CD4-positive, alpha-beta T cell treated with Interleukin-2 at 100 ng/mL for 4 hours (primary cell): ENCODE measurements at places on chromosomes 5 and 9.
A peak's percentile ranks its signal among the peaks of the same experiment; 100 is the strongest.

DNA sequence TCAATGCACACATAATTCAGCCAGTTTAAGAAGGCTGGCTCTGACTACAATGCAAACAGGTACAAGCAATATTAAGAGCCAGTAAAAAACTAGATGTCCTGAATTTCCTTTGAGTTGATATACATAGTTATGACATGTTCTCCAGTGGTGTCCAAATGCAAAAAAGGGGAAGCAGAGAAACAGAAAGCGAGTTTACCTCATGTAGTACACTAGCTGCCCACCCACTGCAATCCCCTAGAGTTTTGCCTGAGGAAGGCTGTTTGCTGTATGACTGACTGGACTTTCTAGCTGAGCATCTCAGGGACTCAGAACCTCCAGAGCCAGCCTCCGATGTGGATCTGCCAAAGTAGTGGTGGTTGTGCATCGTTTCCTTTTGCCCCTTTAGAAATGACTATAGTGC, 44.8 kb upstream of the SLC1A3 start:
- DNase-seq, result no peak

DNA sequence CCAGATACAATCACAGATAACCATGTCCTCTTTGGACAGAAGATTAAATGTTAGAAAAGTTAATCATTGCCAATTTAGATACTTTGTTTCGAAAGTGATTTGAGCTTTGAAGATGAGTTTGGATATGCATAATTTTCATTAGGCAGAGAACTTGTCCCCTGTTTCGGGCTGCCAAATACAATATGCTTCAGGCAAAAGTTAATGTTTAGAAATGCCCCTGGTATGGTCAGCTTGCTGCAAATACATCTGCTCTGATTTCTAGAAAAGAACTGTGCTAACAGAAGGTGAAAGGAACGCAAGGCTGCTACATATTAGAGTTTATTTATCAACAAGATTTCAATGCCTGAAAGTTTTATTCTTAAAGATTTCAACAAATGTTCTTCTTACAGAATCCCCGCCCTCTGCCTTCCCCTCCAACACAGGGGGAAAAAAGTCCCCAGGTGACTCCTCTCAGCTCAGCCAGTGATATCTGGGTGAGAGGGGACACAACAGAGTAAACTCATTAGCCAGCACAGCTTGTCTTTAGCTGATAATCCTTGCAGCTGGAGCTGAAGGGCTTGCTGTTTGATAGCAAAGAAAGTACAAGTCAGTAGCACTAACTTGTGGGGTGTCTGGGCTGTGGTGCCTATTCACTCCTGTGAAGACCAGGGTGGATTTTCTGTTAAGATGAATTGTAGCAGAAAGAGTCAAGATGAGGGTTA, 435.7 kb downstream of the DMAC1 start:
- DNase-seq, result no peak

DNA sequence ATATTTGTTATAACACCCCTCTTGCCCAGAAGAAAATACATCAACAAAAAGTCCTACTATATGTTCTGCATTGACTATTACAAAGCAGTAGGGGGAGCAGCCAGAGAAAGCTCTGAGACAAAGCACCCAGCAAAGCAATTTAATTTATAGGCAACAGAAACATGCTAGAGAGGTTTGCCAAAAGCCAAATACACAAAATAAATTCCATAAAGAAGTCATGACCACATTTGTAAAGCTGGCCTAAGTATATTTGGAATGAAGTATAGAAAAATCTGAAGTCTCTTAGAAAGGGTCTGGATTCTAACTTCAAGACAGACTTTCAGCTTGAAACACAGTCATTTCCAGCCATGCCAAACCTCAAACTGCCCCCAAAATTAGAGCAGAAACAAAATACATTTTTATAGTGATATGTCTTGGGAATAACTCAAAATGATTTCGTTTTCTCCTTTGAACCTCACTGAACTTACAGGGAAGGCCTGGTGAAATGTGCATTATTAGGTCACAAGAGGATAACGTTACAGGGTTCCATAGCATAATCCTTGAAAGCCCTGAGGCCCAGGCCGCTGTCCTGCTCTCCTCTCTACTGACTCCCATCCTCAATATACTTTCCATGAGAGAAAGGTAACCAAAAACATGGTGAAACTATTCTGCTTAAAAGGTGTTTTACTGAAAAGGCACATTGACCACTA, 451.8 kb downstream of the RAB3C start:
- DNase-seq, result peak; percentile 58

- no peak for DNase-seq
These were observed 4.9 kb downstream of the LCN2 start for GRCh38 chr9:128153947-128154695.

DNA sequence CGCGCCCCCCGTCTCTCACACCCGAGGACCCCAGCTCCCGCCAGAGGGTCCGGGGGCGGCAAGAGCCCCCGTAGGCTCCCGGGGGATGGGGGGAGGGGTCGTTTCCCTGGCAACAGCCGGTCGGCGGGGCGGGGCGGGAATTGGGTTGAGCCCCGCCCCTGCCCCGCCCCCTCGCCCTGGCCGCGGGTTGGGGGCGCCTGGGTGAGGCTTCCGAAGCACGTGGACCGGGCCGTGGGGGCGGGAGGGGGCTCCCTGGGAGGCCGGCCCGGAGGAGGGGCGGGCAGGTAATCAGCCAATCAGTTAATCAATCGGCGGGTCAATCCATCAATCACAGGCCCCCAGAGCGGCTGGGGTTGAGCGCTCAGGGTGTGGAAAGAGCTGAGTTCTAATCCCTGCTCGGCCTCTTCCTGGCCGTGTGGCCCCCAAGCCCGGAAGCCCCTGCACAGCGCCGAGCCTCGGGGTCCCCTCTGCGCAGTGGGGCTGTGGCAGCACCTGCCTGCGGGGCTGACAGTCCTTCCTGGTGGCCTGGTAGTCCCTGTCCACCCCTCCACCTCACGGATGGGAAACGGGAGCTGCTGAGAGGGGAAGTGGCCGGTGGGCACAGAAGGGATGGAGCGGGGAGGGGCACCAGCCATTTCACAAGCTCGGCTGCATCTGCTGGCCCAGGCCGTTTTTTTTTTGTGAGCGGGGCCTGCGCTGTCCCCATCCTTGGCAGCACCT, 174.2 kb upstream of the IER5L start:
- no peak for DNase-seq

DNA sequence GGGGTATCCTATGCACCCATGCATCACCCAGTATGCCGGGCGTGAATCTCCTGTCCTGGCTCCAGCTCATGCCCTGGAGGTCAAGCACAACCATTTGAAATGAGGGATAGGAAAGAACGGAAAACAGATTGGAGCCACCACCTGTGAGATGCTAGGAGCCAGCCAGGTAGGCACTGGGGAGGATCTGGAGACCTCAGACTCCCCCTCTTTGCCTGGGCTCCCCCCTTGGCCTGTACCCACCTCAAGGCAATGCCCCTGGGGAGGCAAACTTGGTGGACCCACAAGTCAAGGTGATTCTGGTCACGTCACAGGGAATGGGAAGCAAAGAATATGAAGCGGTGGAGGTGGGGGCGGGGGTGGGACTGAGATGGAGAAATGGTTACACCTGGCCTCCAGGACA, 92.6 kb downstream of the PAX5 start:
- no peak for DNase-seq

DNA sequence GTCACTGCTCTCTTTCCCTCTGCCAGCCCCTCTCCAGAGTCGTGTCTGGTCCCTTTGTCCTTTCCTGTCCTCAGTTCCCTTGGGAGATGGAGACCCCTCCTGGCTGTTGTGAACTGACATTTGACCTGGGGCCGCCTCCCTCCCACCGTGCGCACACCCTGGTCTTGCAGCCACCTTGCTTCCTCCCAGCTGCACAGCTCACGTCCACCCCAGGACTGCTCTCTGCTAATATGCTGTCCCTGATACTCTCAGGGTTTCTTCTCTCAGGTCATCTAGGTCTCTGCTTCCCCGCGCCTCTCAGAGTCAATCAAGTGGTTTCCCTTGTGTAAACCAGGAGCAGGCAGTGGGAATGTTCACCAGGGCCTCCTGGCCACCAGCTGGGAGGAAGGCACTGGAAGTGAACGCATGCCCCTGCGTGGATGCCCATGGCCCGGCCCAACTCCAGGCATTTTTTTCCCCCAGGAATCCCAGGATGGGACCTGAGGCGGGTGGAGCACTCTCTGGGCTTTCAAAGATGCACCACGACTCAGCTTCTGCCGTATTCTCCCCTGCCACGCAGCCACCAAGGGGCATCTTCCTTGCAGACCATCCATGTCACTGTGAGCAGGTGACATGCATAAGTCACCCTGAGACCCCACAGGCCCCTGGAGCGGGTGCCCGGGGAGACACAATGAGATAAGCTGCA, 142.4 kb downstream of the OLFM1 start:
- no peak for DNase-seq

DNA sequence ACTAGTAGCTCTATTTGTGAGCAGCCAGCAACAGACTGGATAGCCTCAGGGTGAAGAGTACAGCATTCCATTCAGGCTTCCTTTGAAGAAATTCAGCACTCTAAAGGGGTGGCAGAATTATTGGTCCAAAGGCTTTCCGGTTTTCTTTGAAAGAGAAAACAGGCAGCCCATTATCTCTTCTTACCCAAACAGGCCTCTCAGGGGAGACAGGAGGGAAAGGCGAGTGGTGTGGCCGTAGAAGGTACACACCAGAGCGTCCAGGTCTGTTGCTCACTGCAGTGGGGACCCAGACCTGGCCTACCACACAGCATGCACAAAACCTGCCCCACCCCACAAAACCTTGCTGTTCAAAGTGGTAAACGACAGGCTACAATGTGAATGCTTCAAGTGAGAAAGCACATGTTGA, 83.3 kb downstream of the ZNF608 start:
- DNase-seq, result no peak

DNA sequence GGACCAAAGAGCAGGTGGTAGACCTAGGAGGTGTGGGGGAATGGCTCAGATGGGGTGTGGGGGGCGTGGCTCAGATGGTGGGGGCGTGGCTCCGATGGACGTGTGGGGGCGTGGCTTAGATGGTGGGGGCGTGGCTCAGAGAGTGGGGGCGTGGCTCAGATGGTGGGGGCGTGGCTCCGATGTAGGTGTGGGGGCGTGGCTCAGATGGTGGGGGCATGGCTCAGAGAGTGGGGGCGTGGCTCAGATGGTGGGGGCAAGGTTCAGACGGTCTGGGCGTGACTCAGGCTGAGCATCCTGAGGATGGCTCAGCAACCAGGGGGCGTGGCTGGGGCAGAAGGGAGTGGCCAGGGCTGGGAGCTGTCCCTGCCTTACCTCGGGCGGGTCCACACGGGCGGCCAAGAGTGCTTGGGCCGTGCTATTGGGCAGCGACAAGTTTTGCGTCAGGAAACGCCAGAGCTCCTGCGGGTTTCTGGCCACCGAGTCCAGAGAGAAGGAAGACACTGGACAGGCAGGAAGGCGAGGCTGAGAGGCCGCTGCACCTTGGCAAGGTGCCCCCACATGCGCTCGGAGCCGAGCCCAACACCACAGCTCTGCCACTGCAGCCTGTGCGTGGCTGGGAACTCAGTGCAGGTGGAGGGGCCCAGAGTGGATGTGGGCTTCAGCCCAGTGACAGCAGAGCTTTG, 5.9 kb downstream of the ABCA2 start:
- DNase-seq, result peak; percentile 72
